Esophagus squamous epithelium (tissue), 5 donors: ENCODE measurements at places on chromosomes 6 and 20. TPM values are rescaled to one million over a fixed set of nuclear protein-coding genes. Genes with fewer than 3 reads are reported as not detected.
A peak's percentile ranks its signal among the peaks of the same experiment; 100 is the strongest.

- DNase-seq, result no peak
- H3K27me3 ChIP-seq, result no peaks in the 10 kb centered on the region
- H3K4me3 ChIP-seq, result no peak overlapping the region
- H3K4me1 ChIP-seq, result peaks cover 6% of the 10 kb centered on the region
- no peak overlapping the region for H3K27ac ChIP-seq
Observed at GRCh38 chr20:36061754-36062153, 92.8 kb upstream of the EPB41L1 start.

GRCh38 chr20:8616792-8617191, 452.1 kb upstream of the PLCB4 start:
- no peak for DNase-seq
- no peaks in the 10 kb centered on the region for H3K4me1 ChIP-seq
- H3K27me3 ChIP-seq, result no peaks in the 10 kb centered on the region
- H3K36me3 ChIP-seq, result no peaks in the 10 kb centered on the region

GABRR1 gene
- not detected for total RNA-seq

DNA sequence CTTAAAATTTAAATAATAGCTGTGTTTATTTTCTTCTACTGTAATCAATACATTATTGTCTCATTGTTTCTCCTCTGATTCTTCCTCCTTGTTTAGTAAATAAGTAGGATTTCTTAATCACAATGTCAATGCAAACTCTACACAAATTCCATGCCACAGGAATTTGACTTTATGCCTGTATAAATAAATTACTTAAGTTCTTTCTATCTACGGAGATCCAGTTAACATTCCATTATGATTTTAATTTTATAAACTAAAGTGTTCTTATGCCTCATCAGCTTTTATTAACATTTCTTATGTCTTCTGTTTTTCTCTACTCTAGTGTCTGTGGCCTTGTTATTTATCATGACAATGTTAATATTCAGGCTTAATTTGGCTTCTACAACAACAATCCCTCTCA, 1169.2 kb downstream of the GRIK2 start:
- no peak for DNase-seq
- H3K27ac ChIP-seq, result no peak overlapping the region
- no peaks in the 10 kb centered on the region for H3K4me1 ChIP-seq
- no peaks in the 10 kb centered on the region for H3K27me3 ChIP-seq
- no peaks in the 10 kb centered on the region for H3K36me3 ChIP-seq
- H3K4me3 ChIP-seq, result no peak overlapping the region

GRCh38 chr6:33974030-33974429, 170.2 kb upstream of the MLN start:
- no peak overlapping the region for H3K4me3 ChIP-seq
- H3K27me3 ChIP-seq, result peaks cover 2% of the 10 kb centered on the region
- H3K4me1 ChIP-seq, result no peaks in the 10 kb centered on the region

GRCh38 chr6:139381216-139381865, 6.9 kb upstream of the CITED2 start:
- no peak for DNase-seq
- H3K27ac ChIP-seq, result no peak overlapping the region
- H3K4me3 ChIP-seq, result no peak overlapping the region
- peaks cover 4% of the 10 kb centered on the region for H3K4me1 ChIP-seq

GRCh38 chr20:50526403-50526989, 16.3 kb downstream of the PTPN1 start:
- no peaks in the 10 kb centered on the region for H3K27me3 ChIP-seq
- no peak for DNase-seq
- H3K36me3 ChIP-seq, result no peaks in the 10 kb centered on the region

- no peak overlapping the region for H3K4me3 ChIP-seq
- no peaks in the 10 kb centered on the region for H3K4me1 ChIP-seq
- H3K27ac ChIP-seq, result no peak overlapping the region
- DNase-seq, result no peak
Observed at GRCh38 chr20:31780839-31781238, 38.3 kb upstream of the MYLK2 start.

GRCh38 chr20:50439539-50440453, 70.4 kb upstream of the PTPN1 start:
- DNase-seq, result no peak
- no peak overlapping the region for H3K4me3 ChIP-seq
- no peaks in the 10 kb centered on the region for H3K27me3 ChIP-seq
- H3K27ac ChIP-seq, result peak overlapping the region; percentile 54

DNA sequence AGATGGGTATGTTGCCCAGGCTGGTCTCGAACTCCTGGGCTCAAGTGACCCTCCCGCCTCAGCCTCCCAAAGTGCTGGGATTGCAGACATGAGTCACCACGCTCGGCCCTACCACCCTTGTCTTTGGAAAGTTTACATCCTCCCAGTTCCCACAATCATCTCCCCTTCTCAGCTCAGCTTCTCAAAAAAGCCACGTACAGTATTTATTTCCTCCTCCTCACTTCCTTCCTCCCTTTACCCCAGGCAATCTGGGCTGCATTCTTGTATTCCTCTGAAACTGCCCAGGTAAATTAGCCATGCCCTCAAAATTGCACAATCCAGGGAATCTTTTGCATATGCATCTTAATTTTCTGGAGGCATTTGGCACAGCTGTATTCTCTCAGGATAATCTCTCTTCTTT, 7.4 kb upstream of the SLC23A2 start:
- H3K27me3 ChIP-seq, result no peaks in the 10 kb centered on the region
- no peak overlapping the region for H3K27ac ChIP-seq
- H3K36me3 ChIP-seq, result no peaks in the 10 kb centered on the region
- H3K4me1 ChIP-seq, result no peaks in the 10 kb centered on the region

- H3K4me1 ChIP-seq, result peaks cover 88% of the 10 kb centered on the region
- no peak overlapping the region for H3K4me3 ChIP-seq
- DNase-seq, result no peak
- H3K27me3 ChIP-seq, result no peaks in the 10 kb centered on the region
- peak overlapping the region; percentile 96 for H3K27ac ChIP-seq
- no peaks in the 10 kb centered on the region for H3K36me3 ChIP-seq
Observed at GRCh38 chr6:7138921-7139358, 31.2 kb downstream of the RREB1 start.

GRCh38 chr20:53901064-53901463, 169.3 kb downstream of the BCAS1 start:
- no peak overlapping the region for H3K4me3 ChIP-seq
- peak overlapping the region; percentile 77 for H3K27ac ChIP-seq
- H3K36me3 ChIP-seq, result no peaks in the 10 kb centered on the region
- DNase-seq, result no peak
- peaks cover 61% of the 10 kb centered on the region for H3K4me1 ChIP-seq

DNA sequence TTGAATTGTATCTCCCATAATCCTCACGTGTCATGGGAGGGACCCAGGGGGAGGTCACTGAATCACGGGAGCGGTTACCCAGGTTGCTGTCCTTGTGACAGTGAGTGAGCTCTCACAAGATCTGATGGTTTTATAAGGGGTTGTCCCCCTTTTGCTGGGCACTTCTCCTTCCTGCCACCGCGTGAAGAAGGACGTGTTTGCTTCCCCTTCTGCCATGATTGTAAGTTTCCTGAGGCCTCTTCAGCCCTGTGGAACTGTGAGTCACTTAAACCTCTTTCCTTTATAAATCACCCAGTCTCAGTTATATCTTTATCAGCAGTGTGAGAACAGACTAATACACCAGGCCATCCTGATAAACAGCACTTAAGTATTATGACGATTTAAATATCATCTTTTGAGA, 9.0 kb upstream of the MRGBP start:
- no peaks in the 10 kb centered on the region for H3K36me3 ChIP-seq
- peaks cover 7% of the 10 kb centered on the region for H3K4me1 ChIP-seq
- no peak for DNase-seq
- H3K27me3 ChIP-seq, result peaks cover 31% of the 10 kb centered on the region
